Globus pallidus (tissue), 1 donor: ENCODE measurements at places on chromosomes 7 and 10.

GRCh38 chr7:148563583-148564274 is 26.8 kb upstream of the C7orf33 start:
- DNase-seq: no peak

GRCh38 chr10:3774018-3774813 is 10.8 kb downstream of the KLF6 start:
- DNase-seq: no peak

DNA sequence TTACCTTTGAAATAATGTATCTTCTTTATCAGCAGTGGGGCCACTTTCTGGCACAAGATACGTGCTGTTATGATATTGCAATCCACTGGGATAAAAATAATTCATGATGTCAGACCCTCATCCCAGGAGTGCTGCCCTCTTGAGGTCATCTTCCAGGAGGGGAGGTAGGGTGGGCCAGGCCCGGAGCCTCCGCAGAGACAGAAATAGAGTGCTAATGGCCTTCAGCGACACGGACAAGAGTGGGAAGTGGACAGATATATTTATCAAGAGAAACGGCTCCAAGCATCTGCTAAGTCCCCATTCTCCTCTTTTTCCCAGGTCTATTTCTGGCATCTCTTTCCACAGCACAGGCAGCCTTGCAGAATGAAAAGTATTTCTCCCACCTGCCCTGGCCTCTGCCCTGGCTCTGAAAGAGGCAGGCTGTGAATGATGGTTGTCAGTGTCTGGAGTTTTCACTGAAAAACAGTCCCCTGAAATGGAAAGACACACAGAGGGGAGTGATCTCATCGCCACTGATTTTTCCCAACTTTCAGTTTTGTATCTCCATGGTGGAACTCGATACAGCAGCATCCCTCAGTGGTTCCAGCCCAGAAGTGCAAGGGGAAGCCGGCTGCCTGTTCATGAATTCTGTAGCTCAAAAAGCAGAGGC is 251.7 kb upstream of the MYO3A start:
- peak; percentile 71 for DNase-seq

DNA sequence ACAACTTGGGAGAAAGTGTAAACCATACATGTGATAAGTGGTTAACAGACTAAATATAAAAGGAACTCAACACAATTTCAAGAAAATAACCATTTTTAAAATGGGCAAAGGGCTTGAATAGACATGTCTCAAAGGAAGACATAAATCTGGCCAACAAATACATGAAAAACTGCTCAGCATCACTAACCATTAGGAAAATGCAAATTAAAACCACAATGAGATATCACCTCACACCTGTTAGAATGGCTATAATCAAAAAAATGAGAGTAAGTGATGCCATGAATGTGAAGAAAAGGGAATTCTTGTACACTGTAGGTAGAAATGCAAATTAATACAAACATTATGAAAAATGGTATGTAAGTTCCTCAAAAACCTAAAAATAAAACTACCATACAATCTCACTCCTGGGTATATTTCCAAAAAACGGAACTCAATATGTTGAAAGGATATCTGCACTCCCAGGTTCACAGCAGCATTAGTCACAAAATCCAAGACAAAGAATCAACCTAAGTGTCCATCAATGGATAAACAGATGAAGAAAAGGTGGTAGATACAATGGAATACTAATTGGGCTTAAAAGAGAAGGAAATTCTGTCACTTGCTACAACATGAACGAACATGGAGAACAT is 5.6 kb downstream of the SNX13 start:
- DNase-seq: no peak

- DNase-seq: no peak
Measured at GRCh38 chr7:115748123-115748738, 282.3 kb downstream of the TFEC start.

DNA sequence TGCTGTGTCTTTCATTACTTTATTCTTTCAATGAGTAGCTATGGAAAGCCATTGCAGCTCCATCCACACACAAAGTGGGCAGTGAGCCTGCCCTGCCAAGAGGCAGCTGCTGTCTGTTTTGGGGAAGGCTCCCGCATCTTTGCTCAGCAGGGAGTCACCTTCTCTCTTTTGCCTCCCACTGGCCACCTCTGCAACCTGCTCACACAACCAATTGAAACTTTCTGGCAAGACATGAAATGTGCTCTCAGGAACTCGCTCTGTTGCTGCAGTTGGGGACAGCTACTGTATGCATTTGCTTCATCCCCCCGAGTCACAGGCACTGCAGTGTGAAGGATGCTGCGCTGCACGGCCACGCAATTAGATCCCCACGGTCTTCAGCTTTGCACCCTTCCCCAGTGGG is 244.8 kb upstream of the NFE2L3 start:
- DNase-seq: no peak

- DNase-seq: no peak
Measured at GRCh38 chr7:73638911-73639310, 14.6 kb upstream of the MLXIPL start.

DNA sequence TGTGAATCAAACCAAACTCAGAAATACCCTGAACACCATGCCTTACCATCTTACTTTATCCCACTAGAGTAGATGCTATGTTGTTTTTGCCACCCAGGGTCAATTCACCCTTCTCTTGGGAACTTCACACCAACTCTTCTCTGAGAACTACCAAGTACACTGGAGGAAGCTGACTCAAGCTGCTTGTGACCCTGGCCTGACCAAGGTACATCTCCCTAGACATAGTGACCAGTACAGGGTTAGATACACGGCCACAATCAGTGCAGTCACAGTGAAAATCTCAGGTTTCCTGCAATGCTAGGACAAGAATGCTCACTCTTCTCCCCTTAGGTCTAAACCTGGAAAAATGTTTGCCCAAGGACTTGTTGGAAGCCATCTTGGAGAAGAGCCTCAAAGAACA is 31.8 kb downstream of the EZH2 start:
- DNase-seq: no peak

DNA sequence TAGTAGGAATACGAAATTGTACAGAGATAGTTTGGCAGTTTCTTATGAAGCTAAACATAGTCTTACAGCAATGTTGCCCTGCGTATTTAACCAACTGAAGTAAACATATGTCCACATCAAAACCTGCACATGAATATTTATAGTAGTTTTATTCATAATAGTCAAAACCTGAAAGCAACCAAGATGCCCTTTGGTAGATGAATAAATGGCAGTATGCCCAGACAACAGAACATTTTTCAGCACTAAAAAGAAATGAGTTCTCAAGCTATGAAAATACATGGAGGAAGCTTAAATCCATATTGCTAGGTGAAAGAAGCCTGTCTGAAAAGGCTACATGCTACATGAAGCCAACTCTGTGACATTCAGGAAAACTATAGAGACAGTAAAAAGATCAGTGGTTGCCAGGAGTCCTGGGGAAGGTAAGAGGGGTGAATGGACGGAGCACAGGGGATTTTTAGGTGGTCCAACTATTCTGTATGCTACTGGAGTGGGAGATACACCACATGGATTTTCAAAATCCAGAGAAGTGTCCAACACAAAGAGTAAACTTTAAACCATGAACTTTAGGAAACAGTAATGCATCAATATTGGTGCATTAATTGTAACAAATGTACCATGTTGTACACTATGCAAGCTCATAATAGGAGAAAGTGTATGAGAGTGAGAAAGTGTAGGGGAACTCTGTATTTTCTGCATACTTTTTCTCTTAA is 17.6 kb downstream of the GPRIN2 start:
- no peak for DNase-seq

DNA sequence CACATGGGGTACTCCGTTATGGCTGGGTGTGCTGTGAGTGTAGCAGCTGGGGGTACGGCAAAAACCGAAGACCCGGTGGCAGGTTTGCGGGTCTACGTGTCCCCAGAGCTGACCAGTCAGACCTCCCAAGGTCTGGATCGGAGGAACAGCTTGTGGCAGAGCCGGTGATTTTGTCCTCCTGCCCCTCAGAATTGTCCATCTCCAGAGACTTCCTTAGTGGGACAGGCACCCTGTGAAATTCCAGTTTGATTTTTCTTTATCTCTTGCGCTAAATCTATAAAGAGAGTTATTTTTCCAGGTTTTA is 1.0 kb downstream of the EIF3B start:
- DNase-seq: no peak

GRCh38 chr7:67523713-67524112 is 527.1 kb downstream of the TYW1 start:
- DNase-seq: no peak

DNA sequence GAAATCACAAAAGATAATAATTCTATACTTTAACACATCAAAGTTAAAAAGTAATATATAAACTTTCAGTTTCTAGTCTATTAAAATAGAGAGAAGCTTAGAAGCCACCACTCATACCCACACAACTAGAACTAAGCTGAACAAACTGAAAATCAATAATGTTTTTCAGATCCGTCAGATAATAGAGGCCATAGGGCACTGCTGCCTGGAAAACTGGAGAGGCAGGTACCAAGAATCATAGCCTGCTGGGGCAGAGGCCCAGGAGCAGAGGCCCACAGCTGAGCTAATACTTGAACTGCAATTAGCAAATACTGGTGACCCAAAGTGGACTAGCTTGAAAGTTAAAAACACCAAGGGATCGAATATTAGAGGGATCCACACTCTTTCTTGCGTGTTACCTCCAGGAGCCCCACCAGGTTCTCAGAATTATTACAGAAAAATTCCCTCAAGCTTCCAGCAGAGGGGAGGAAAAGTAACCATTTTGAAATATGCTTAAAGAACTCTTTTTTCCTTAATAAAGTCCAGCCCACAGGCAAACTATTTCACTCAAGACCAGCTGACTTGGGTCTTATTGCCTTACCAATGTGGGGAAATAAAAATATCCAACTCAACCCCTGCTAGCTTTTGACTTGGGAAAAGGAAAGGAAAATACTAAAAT is 774.1 kb upstream of the IGFBP3 start:
- no peak for DNase-seq

DNA sequence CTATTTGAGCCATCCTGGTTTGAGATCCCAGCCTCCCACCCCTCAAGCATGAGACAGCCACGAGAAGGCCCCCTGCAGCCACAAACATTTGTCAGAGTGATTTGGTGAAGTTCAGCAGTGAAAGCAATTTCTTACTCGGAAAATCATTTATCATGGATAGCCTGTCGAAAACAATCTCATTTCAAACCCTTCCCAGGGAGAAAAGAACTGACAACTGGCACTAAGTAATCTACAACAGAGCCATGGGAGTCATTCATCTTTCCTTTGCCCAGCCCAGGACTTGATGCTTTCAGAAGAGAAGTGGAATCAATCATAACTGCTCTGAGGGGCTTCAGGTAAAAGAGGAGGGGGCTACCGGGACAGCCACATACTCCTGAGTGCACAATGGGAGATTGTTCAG is 411.2 kb downstream of the KCNMA1 start:
- DNase-seq: no peak
